ENCODE measurements at places on chromosomes 2 and 18.

DNA sequence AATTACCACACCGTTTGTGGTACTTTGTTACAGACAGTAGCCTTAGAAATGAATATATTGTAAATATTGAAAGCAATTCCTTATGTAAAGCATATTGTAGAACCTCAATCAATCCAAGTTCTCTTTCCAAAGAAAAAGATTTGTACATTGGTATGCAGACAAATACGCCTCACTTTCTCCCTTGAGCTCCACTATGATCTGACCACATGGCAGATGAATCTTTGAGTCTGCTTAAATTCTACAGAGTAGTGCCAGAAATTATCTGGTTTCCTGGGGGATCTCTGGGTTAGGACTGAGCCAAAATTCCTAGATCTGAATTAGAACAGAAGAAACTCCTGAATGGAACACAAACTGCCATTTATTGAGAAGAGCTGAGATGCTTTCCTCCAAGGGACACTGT, 99.0 kb downstream of the CPO start:
- no peak for DNase-seq

DNA sequence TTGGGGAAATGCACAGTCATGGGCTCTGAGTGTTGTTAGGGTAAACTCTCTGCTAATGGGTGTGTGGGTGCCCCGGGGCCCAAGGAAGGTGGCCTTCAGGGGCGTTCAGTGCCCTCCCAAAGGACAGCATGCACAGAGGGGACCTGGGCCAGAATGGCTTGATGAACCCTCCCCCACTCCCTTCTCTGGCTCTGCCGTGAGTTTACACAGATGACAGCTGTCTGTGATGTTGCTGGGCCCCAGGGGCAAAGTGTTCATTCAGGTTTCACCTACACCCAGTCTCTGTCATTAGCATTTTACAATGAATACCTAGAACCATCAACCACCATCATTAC, 3.2 kb downstream of the NPPC start:
- no peak for DNase-seq

GRCh38 chr2:197256021-197256420, 54.6 kb downstream of the ANKRD44 start:
- DNase-seq = no peak

DNA sequence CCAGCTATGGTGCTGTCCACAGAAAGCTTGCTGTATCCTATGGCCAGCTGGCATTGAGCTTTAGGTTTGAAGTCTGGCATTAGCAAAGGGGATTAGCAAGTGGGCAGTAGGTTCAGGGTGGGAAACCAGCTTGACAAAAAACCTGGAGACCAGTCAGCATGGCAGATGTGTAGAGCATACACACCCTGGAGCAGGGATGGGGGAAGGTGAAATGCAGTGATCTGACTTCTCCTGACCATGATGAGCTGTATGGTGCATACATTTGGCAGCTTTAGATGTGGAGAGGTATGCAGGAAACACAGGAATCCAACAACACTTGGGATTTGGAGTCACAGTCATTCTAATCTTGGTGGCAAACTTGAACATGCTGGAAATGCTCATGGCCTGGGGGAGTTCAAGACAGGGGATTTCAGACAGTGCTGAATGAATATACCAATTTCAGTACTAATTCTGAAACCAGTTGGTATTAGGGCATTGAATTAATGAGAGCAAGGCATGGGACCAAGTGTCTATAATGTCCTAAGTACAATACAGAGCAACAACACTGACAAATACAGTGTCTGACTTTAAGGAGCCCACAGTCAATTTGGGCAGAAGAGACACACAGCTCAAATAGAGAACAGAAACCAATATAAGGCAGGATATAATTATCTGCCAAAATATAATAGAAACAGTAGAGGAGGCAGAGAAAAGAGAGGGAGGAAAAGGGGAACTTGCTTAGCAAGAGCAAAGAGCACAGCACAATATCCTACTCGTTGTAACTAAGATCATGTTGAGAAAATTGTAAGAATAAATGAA, 11.8 kb downstream of the ARHGAP15 start:
- DNase-seq = no peak

DNA sequence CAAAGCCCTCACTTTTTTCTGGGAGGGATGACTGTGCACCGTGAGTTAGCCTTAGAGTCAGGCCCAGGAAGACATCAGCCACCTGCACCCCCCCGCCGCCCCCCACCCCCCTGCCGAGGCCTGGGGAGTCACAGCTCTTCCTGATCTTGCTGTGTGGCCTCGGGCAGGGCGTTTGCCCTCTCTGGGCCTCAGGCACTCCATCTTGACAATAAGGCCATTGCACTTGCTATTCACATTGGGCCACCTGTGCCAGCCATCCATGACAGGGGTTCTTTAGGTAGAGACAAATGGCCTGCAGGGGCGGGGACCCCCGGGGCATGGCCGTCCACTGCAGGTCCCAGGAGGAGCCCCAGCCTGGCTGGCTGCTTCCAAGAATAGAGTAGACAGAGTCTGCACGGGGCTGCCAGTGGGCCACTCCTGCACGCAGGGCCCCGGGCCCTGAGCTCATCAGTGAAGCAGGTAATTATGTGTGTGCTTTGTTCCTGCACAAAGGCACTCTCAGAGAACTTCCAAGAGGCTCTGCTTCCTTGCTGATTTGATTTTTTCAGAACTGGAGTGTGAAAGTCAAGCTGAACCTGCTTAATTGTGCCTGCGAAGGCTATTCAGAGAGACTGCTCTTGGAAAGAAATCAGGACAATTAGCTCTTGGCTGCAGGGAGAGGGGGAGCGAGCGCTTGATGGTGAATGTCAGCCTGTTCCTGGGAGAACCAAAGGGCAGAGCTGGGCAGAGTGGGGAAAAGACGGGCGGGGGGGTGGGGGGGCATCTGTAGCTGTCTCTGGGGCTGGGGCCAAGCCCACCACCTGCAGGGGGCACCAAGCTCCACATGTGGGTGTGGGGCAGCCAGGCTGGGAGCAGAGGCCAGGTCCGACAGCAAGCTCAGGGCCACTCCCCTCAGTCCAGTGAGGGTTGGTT, 40.3 kb downstream of the RRM2 start:
- no peak for DNase-seq

DNA sequence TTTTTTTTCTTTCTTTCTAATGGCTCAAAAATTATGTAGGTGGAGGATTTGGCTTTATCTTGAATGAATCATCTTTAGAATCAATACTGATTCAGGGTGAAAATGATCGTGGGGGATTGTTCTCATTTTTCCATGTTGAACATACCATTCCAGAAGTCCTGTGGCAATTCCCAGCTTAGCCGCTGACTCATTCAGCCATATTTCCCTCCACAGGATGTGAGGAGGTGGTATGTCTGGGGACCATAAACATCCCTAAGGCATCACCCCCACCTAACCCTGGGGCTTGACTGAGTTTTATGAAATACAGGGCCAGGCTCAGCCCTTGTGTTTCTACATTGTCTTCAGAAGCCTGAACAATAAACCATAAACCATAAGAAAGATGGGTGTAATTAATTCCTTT, 92.7 kb upstream of the FN1 start:
- DNase-seq = no peak
